ENCODE measurements at places on chromosomes 11 and 22.

- no peak for DNase-seq
Measured at GRCh38 chr22:36368359-36368983, 19.3 kb downstream of the MYH9 start.

- no peak for DNase-seq
Measured at GRCh38 chr11:66559142-66559865, 9.1 kb downstream of the CTSF start.

- no peak for DNase-seq
Measured at GRCh38 chr22:28788601-28789000, 11.8 kb downstream of the XBP1 start.

- DNase-seq = no peak
Measured at GRCh38 chr11:93988912-93989311, 32.2 kb upstream of the HEPHL1 start.

DNA sequence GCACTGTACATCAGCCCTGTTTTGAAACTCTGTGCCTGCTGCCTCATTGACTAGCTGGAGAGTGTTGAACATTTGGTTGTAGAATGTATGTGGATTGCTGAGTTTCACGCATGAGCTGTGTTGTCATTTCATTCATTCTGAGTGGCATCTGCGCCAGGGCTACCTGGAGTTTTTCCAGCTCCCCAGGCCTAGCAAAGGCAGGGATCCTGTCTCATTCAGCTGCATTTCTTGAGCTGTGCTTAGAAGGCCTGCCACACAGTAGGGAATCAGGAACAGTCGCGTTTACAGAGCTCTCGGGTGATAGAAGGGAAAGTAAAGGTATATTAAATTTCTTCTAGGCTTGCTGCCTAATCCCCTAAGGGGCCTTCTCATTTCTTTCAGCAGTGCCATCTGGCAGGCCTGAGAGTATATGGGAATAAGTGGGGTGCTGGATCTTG is 44.3 kb downstream of the PTPRJ start:
- no peak for DNase-seq

DNA sequence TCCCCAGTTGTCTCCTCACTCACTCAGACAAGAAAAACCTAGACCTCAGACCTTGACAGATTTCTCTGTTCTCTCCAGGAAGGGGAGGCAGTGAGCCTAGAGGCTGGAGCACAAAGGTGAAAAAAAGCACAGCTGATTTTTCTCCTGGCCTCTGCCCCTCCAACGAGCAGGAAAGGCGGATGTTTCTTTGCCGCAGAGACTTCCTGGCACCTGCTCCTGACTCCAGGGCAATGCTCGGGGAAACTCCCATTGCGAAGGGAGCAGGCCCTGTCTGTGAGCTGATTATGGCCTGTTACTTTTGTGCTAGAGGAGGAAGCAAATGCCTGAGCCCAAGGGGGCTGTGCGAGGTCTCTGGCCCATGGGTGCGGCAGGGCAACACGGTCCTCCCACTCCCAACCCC is 25.4 kb downstream of the MS4A10 start:
- DNase-seq = no peak

GRCh38 chr11:20873054-20873453 is 203.7 kb downstream of the NELL1 start:
- no peak for DNase-seq

DNA sequence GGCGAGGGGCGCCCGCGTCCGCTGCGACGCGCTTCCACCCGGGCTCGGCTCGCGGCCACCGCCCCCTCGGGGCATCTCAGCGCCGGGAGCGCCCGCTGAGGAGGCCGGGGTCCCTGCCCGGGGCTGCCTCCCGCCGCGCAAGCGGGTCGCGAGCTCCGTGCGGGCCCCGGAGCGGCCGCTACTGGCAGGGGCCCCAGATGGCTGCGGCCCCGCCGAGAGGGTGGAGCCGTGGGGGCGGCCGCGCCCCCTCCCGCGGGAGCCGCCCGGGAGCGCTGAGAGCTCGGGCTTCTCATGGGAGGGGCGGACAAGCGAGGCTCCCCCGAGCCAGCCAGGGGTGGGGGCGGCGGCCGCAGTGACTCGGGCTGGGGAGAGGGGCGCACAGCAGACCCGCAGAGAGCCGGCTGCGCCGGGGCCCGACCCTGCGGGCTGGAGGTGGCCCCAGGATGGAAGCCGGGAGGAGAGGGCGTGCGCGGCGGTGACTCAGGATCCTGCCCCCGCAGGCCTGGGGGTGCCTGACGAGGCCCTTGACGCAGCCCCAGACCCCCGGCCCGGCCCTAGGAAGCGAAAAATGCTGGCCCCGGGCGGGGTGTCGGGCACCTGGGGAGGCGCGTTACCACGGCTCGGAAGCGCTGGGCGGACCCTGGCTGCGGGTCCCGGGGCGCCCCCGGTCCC is 603 bp upstream of the ZFTA start:
- no peak for DNase-seq

GRCh38 chr11:100498780-100499179 is 188.3 kb upstream of the ARHGAP42 start:
- DNase-seq = no peak

DNA sequence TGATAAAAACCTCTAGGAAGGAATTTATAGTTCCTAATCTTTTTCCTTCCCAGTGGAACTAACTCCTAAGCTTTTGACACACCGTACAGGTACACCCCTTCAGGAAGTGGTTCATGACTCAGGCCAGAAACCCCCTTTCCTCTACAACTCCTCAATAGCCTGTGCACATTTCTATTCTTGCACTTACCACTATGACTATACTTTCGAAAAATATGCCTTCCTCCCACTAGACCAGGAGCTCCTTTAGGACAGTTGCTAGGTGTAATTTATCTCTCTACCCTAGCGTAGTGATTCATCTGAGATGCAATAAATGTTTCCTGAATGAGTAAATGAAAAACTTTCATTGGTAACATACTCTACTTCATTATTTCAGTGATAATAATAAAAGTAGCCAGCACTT is 14.5 kb downstream of the MAP6 start:
- no peak for DNase-seq

GRCh38 chr22:37241351-37242142 is 2.5 kb downstream of the RAC2 start:
- DNase-seq = no peak

- no peak for DNase-seq
Measured at GRCh38 chr22:44543362-44543761, 45.3 kb upstream of the RTL6 start.

GRCh38 chr22:47957649-47958048 is 1195.2 kb downstream of the TBC1D22A start:
- DNase-seq = no peak

DNA sequence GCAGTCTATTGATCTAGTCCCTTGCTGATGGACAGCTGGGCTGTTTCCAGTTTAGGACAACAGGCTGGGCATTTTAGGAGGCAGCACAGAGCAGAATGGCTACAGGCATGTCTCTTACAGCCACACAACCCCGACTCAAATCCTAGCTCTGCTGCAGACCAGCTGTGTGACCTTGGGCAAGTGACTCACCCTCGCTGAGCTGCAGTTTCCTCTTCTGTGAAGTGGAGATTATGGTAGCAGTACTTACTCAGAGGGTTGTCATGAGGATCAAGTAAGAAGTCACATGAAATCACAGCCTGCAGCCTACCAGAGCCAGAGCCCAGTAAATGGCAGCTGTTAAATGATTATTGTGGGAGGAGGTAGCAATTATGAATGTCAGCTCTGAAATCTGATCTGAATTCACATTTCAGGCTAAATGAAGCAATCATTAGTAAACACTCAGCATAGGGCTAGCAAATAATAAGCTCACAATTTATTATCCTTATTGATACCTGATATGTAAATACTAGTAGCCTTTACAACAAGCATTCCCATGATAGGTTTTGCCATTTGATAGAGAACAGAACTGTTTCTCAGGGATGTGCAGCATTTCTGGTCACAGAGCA is 58.9 kb downstream of the MYEOV start:
- DNase-seq = peak; percentile 77

GRCh38 chr11:35166369-35167360 is 27.7 kb downstream of the CD44 start:
- DNase-seq = peak; percentile 19

DNA sequence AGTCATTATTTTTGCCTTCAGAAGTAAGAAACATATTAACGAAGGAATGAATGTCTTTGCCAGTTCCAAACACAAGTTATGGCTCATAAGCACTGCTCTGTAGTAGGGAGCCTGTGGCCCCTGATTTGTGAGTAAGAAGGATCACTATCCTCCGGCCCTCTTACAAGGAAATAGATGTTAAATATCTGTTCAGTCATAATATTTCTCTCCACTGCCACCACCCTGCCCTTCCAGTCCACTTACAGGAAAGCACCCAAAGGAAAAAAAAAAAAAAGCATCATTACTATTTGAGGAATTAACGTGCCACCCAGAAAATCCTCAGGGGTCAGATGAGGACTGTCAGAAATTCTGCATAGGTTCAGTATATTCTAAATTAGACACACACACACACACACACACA is 123.4 kb downstream of the ETS1 start:
- no peak for DNase-seq

DNA sequence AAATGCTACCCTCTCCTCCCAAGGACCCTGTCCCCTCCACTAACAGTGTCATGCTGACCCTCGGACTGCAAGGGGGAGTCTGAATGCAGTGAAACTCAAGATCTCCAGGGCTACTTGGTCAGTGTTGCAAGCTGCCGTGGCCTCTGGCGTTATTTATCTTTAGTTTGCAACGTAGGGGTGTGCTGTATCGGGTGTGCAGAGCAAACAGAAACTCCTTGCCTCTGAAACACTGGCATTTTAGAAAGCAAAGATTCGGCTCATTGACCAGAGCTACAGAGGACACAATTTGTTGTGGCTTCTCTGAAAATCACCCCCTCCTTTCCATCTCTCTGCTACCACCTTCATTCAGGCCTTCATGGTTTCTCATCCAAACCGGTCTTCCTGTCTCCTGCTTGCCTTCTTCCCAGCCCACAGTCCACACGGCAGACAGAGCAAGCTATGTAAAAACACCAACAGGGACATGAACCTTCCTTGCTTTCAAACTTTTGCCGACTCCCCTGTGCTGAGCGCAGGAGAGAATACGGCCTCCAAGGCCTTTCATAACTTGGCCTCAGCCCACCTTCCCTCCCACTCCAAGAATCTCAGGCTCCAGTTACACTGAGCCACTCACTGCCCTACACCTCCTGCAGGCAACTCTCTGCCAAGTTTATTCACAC is 14.9 kb downstream of the FZD4 start:
- no peak for DNase-seq

- no peak for DNase-seq
Measured at GRCh38 chr22:43395086-43395695, 16.6 kb upstream of the MPPED1 start.

DNA sequence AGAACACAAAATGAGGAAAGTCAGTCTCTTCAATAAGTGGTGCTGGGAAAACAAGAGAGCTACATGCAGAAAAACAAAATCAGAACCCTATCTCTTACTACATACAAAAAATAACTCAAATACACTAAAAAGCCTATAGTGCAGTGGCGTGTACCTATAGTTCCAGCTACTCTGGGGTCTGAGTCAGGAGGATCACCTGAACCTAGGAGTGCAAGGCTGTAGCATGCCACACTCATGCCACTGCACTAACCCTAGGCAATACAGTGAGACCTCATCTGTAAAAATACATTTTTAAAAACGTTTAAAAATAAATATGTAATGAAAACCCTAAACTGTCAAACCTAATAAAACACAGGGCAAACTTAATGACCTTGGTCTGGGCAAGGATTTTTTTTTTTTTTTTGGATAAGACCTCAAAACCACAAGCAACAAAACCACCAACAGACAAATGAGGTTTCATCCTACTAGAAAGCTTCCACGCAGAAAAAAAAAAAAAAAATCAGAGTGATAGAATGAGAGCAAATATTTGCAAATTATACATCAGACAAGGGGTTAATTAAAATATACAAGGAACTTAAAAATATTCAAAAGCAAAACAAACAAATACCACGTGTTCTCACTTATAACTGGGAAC is 35.2 kb downstream of the XKR3 start:
- peak; percentile 59 for DNase-seq

DNA sequence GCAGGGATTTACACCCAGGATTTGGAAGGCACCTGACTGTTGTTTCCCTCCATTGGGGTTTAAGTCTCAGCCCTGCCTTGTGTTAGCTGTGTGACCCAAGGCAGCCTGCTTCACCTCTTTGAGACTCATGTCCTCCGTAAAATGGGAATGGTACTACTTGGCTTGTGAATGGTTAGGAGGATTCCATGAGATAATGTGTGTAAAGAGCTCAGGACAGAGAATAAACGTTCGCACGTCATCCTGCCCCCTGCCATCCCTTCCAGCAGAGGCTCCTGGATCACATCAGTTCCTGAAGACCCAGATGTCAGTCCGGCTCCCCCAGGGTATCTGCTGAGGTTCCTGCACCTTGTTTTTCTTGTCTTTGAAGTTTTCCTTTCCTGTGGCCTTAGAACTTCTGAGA is 16.8 kb upstream of the ACCSL start:
- DNase-seq = no peak

DNA sequence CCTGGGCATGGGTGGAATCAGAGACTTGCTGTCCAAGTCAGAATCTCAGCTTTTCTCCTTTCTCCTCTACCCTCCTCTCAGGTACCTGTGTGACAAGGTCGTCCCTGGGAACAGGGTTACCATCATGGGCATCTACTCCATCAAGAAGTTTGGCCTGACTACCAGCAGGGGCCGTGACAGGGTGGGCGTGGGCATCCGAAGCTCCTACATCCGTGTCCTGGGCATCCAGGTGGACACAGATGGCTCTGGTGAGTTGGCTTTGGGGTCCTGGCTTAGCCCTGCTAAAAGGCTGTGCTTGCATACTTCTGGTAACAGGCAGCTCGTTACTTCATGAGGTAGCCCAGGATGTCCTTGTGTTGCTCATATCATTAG is 10.7 kb downstream of the MCM5 start:
- no peak for DNase-seq

DNA sequence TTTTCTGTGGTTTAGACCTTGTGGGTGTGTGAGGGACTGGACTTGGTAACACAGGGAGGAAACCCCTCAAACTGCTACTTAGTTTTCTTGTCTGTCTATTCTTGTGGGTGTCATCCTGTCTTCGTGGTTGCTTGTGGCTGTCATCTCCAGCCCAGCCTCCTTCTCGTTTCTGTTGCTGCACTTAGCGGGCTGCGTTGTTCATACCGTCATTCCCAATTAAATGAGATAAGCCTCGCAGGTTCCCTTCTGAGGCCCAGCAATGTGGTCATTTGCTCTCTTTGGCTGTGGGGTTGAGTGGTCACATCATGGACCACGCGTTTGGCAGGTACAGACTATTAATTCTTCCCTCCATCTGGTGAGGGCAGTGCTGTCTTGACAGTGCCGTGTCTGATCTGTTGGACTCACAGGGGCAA is 18.8 kb downstream of the PANX1 start:
- peak; percentile 63 for DNase-seq

DNA sequence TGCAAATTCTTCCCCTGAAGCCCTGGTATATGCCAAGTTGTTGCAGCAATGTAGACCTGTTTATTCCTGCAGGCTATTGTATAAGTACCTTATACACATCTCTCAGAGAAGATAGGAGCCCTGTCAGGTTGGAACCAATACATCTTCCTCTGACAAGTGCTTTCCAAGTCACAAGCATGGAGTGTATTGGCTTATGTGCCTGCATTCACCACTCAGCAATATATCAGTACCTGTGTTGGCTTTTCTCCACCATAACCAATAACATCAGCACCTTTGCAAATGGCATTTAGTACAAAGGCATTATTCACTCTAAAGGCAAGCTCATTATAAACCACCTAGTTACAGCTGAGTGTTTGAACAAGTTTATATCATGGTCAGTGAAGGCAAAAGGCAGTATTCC is 611.7 kb upstream of the CNTN5 start:
- no peak for DNase-seq
